ENCODE measurements at places on chromosomes 7 and 10.

- DNase-seq = no peak
Measured at GRCh38 chr10:19638896-19639233, 177.4 kb upstream of the PLXDC2 start.

DNA sequence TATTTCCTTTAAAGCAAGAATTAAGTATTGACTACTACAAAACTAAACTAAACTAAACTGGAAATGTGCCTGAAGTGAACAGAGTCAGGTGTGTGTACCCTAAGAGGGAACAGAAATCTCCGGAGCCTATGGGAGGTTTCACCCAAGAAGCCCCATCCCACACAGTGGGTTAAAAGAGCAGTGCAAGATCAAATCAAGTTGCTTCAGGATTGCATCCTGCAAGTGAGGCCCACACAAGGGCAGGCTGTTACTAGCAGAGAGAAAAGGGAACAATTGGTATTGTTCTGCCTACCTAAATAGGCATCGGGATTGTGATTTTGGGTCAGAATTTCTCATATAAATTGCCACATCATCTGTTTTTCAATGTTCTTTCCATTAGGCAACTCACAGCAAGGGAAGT is 113.3 kb upstream of the CDC14C start:
- no peak for DNase-seq

DNA sequence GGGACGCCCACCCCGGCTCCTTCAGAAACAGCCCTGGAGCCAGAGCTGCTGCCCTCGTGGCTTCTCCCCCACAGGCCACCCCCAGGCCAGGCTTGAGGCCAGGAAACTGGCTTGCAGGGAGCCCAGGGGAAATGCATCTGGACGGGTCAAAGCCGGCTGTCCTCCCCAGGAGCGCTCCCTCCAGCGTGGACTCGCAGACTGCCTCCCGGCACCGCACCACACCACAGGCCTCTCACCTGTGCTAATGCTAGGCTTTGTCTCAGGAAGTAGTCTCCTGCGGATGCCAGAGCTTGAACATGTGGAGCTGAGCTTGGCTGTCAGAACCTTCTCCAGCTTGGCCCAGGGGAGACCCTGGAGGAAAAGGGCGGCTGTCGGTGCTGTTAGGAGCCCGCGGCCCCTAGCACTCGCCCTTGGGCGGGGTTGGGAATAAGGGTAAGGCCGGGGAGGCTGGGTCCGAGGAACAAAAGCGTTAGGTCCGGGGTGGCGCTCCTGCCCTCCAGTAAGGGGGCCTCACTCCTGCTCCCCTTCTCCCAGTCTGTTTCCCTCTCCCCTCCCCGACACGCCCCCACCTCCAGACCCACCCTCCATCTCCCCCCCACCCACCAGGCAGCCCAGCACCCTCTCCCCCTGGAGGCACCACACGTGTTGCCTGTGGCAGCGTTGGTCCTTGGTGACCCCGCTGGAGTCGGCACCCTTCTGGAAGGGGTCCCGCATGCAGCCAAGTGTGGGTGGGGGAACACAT is 21.6 kb upstream of the DRGX start:
- DNase-seq = no peak

DNA sequence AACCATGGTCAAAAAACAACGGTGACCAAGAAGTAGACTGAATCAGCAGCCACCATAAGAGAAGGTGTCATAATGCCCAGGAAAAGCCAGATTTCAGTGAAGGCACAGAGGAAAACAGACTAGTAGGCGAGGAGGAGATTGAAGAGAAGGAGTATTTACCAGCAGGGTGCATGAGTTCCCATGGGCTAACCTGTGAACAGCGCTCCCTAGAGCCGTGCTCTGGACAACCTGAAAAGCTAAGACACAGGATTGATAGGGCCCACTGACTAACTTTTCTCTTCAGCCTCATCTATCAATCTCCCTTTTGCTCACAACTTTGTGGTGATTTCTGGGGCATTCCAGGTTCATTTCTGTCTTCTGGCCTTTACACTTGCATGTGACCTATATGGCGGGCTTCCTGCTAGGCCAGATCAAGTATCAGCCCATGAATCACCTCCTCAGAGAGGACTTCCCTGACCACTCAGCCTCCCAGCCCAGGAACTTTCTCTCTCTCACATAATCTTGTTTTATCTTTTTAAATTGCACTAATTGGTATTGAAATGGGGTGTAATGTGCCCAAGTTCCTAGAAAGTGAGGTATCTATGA is 12.8 kb downstream of the ANKRD22 start:
- DNase-seq = no peak

GRCh38 chr7:84021292-84021908 is 173.2 kb downstream of the SEMA3A start:
- DNase-seq = no peak

DNA sequence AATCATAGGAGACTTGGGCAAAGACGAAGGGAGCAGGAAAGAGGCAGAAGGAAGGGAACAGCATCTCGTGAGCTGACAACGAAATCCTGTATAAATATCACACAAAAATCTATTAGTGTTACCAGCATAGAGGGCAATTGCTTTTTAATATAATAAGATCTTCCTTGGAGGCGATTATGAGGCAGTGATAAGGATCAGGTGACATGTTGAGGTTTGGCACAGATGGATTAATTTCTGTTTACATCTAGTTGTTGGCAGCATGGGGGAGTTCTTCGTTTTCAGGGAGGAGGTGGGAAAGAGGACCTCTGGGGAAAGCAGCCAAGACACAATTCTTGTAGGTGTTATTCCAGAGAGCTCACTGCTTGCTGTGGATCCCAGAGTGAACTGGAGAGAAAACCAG is 163.8 kb downstream of the PLXNA4 start:
- no peak for DNase-seq
